ENCODE measurements at places on chromosomes 12 and 14.

DNA sequence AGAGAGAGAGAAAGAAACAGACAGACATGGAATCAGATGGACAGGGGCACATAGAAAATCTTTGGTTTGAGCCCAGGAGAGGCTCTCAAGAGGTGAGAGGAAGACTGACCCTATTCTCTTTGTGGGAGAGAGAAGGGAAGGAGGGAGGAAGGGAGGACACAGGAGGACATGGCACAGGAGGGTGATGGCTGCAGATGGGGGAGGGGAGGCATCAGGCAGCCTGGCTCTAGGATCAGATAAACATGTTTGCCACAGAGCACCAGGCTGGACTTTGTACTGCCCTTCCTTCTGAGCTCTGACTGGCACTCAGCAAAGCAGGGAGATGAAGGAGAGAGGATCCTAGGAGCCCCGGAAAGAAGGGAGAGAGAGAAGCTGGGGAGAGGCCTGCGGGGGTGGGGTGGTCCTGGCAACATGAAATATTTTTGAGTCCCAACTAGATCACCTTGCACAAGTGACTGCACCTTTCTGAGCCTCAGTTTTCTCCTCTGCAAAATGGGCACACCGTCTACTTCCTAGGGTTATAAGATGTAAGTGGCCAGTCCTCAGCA, 6.1 kb downstream of the HNF1A start:
- DNase-seq: no peak

GRCh38 chr12:19223018-19223417, 93.5 kb downstream of the PLEKHA5 start:
- DNase-seq: no peak

GRCh38 chr12:82057770-82058169, 298.6 kb upstream of the PPFIA2 start:
- DNase-seq: no peak

DNA sequence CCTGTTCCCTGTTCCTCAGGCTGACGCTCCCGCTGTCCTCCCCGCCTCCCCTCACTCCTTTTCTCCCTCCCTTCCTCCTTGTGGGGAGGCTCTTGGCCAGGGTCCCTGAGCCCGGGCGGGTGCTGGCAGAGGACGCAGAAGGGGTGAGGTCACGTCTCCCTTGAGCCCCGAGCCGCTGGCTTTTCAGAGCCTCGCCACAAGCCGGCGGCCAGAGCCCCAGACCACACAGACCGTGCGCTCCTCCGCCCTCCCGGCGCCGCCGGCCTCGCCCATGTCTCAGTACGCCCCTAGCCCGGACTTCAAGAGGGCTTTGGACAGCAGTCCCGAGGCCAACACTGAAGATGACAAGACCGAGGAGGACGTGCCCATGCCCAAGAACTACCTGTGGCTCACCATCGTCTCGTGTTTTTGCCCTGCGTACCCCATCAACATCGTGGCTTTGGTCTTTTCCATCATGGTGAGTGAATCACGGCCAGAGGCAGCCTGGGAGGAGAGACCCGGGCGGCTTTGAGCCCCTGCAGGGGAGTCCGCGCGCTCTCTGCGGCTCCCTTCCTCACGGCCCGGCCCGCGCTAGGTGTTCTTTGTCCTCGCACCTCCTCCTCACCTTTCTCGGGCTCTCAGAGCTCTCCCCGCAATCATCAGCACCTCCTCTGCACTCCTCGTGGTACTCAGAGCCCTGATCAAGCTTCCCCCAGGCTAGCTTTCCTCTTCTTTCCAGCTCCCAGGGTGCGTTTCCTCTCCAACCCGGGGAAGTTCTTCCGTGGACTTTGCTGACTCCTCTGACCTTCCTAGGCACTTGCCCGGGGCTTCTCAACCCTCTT, at the start of gene TMEM233:
Gene TMEM233, plus strand, starts transcription at position 197 of the 821 bp plus-strand sequence. Its CDS starts 75 bp downstream, at position 272.
- DNase-seq: no peak

GRCh38 chr14:68047906-68048305, 228.3 kb downstream of the RAD51B start:
- no peak for DNase-seq

GRCh38 chr12:124599074-124599999, 31.9 kb upstream of the NCOR2 start:
- peak; percentile 51 for DNase-seq

GRCh38 chr14:55454264-55455002, 14.0 kb upstream of the TBPL2 start:
- no peak for DNase-seq

DNA sequence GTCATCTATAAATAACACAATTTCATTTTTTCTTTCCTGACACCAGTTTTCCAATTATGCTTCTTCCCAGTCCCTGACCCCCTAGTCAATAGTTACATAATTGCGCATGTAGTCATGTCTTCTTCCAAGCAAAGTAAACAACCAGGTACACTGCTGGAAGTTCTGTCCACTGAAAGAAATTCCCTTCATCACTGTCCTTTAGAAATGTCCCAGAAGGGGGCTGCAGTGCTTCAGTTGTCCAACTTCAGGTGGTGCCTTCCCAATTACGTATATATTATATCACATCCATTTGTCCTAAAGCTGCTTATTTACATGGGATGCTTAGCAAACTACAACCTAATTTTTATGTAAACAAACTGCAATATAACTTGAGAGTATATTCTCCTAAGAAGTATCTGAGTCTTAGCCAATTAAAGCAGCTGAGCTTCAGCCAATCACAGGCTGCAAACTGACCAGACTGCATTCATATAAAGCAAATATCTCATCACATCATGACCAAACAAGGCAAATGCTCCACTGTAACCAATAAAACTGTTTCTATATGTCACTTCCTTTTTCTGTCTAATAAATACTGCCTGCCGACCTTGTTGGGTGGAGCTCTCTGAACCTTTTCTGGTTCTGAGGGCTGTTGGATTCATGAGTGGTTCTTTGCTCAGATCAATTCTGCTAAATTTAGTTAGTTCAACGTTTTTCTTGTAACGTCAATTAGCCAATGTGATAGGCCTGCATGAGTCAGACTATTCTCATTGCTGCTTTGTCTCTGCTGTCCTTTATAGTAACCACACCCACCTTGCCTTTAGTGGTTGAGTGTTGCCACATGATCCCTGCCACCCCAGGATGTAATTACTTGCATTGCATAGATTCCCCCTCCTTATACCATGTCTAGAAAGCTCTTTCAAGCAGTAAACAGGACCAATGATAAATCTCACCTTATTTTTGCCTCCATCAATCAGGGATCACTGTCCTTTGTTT, 239.3 kb downstream of the ALG10B start:
- DNase-seq: no peak

DNA sequence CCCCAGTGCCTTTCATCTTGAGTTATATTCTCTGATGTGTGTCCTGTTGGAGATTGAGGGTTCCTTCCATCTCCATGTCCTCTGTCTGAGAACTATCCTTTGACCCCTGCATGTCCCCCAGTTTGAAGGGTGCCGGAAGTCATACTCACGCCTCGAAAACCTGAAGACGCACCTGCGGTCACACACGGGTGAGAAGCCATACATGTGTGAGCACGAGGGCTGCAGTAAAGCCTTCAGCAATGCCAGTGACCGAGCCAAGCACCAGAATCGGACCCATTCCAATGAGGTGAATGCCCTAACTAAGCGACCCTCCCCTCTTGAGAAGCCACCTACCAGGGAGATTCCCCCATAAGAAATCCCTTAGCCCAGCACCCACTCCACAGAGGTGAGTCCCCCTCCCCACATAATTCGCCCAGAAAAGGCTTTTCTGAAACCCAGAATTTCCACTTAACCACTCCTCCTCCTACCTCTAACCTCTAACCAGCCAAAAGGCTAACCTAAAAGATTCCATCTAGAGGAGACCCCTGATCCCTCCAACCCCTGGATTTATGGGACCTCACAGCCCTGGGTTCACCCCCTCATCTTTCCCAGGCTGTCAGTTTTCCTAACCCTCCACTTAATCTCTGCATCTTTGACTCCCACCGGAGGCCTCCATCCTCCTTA, 7.8 kb downstream of the GLI1 start:
- DNase-seq: no peak

DNA sequence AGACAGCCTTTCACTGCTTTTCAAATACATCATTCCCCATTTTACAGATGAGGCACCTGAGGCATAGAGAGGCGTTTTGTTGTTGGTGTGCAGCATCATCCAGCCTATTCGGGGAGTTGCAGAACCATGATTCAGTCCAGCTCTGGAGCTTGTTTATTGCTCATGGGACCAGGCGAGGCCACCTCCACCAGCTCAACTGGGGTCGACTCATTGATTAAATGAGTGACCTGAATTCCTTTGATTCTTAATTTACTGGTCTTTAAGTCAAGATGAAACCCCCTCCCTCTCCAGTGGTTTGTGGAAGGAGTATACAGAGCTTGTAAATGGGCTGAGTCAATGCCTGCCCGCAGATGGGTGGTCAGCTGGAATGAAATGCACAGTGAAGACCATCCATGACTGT, 161.9 kb downstream of the CHST11 start:
- no peak for DNase-seq

GRCh38 chr12:70305794-70306193, 60.3 kb upstream of the KCNMB4 start:
- DNase-seq: no peak

DNA sequence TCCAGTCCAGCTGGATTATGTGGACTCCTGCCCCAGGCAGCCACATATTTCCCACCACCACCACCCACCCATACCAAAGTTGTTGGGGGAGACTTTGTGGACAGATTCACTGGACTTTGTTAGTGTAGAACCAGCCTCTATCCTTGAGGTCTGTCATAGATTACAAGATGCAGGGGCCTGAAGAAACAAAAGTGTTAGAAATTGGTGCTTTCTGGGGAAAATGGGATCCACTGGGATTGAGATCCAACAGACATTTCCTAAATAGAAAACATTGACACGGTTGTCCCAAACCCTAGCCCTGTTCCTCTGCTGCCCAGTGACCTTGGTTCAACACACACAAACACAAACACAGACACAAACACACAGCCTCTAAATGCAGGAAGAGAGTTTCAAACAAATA, 36.6 kb upstream of the TBX5 start:
- DNase-seq: no peak

DNA sequence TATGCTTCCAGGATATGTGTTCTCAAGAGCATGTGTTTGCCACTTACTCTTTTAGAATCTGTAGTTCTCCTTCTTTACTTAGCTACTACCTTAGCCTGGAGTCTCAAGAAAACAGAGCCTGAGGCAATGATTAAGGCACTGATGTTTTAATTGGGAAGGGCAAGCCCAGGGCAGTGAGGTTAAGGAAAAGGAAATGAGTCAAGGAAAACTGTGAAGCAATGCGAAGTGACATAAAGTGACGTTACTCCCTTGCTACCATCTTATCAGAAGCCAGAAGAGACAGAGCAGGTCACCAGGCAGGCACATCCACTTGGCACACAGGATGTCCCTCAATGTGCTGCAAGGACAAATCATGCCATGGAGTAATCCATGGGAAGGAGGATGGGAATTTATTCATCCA, 11.3 kb upstream of the EML5 start:
- DNase-seq: no peak

GRCh38 chr14:45699471-45699870, 446.5 kb upstream of the MIS18BP1 start:
- DNase-seq: no peak

GRCh38 chr12:1581973-1582708, 12.2 kb downstream of the FBXL14 start:
- DNase-seq: no peak

- DNase-seq: peak; percentile 86
Observed at GRCh38 chr12:122646517-122647217, 56.5 kb downstream of the HCAR2 start.

DNA sequence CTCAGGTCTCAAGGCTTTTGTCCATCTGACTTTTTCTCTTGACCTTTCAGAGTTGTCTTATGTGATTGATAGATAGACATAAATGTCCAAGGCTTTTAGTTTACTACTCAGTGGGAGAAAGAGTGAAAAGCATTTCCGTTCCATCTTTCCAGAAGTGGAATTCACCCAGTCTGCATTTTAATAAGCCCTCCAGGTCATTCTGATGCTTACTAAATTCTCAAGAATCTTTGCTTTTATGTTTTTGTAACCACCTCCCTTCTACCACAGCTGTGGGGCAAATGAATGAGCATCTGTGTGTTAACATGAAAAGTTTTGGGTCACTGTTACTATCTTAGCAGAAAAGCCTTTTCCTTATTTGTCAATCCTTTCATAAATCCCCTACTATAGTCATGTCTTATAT, 251.4 kb downstream of the LRIG3 start:
- DNase-seq: no peak

- DNase-seq: no peak
Observed at GRCh38 chr12:89567691-89568239, 41.9 kb upstream of the POC1B start.

- no peak for DNase-seq
Observed at GRCh38 chr14:90049390-90049789, 12.4 kb upstream of the KCNK13 start.

DNA sequence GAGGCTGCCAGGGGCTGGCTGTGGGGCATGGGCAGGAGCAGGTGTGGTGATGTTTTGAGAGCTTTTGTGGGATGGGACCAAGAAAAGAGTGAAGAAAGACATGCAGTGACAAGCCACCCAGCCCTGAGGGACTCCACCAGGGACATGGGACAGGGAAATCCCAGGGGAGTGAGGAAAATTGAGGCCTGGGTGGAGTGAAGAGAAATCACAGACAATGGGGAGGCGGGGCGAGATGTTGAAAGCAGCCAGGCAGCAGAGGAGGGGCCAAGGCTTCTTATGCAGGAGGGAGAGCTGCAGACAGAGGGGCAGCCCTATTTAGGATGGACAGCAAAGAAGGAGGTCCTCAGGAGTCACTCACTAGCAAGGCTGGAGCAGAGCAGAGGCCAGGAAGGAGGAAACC, 4.2 kb upstream of the KRT1 start:
- no peak for DNase-seq

DNA sequence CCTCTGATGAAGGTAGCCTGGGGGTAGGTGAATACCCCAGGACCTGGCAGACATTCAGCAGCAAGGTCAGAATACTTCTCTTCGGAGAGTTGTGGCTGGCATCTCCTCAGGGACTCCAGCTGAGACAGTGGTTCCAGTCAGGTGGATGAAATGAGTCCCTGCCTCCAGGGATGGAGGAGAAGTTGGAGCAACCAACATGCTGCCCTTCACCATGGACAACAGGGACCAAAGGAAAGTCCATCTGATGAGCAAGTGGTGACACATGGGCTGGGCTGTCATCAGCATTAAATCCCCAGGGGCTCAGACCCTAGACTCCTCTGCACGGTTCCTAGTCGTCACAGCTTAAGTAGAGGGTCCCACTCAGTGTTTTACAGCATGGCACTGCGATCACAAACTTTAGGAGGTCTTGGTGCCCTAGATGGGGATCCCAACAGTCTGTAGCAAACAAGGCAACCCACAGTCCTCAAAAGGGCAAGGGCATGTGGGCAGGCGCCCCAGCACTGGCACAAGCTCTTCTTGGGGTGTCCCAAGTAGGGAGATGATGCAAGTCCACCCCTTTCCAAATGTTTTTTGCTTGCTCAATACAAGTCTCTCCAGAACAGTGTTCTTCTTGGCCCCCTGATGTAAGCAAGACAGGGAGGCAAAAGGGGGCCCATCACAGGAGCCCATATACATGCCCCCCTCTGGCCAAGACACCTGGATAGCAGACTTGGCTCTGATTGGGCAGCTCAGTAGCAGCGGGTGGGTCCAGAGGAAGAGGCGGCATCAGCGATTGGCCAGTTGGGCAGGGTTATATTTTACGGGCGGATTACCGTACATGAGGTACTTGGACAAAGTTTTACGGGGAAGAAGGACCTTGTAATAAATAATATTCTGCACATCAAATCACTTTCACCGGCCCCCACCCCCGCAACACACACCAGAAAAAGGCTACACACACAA, 10.8 kb upstream of the CDH24 start:
- DNase-seq: no peak
